ENCODE measurements at places on chromosomes 2 and 18.

GRCh38 chr2:12429779-12430406, 286.8 kb upstream of the TRIB2 start:
- peak; percentile 38 for DNase-seq

- DNase-seq: peak; percentile 88
Observed at GRCh38 chr2:188292348-188293239, 920 bp downstream of the GULP1 start.

DNA sequence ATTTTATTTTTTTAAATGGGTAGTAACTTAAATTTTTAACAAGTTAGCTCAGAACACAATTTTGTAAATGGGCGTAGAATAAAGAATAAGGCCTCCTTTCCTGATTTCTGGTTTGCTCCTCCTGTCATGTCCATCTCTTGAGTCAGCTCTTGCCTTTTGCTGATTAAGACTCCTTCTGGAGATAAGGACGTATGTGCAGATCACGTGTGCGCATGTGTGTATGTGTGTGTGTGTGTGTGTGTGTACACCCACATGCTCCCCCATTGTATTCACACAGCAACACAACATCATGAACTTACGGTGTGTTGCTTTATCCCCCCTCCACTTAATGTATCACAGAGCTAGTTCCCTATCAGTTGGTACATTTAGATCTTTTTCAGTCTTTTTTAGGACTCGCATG, 182.9 kb downstream of the PRKCE start:
- DNase-seq: no peak

GRCh38 chr2:119606674-119607073, 62.4 kb downstream of the CFAP221 start:
- DNase-seq: no peak

- no peak for DNase-seq
Observed at GRCh38 chr18:3172097-3172496, 47.7 kb downstream of the MYOM1 start.

GRCh38 chr2:217271813-217272212, 411.9 kb upstream of the TNP1 start:
- no peak for DNase-seq

DNA sequence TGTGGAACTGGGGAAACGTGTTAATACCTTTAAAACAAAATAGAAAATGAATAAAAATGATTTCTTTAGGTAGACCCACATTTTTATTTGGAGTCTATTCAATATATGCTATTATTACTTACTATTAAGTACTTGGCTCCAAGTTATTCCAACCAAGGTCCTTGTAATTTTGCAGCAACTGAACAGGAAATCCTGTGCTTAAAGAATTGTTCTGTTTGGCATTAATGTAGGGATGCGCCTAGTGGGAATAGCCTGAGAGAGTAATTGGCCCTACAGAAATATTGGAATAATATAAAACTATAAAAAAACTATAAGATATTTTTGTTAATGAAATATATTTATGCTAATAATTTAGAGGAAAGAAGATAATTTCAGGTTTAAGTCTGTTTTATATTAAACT, 22.9 kb upstream of the ZSWIM2 start:
- DNase-seq: no peak

- DNase-seq: no peak
Observed at GRCh38 chr2:238979636-238980035, 131.8 kb downstream of the TWIST2 start.

GRCh38 chr2:207772081-207772843, 2.6 kb upstream of the FZD5 start:
- DNase-seq: peak; percentile 52

DNA sequence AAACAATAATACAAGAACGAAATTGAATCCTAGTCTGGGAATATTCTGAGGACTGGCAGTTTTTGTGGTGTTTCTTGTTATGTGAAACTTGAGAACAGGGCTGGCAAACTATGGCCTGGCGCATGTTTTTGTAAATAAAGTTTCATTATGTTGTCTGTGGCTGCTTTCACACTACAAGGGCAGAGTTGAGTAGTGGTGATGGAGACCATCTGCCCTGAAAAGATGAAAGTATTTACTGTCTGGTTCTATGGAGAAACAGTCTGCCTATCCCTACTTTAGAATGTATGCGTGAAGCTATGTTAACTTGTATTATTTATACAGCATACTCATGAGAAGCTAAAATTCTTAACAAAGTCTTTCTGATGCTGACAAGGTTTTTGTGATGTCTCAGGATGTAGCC, 351.9 kb downstream of the LRRTM1 start:
- no peak for DNase-seq

DNA sequence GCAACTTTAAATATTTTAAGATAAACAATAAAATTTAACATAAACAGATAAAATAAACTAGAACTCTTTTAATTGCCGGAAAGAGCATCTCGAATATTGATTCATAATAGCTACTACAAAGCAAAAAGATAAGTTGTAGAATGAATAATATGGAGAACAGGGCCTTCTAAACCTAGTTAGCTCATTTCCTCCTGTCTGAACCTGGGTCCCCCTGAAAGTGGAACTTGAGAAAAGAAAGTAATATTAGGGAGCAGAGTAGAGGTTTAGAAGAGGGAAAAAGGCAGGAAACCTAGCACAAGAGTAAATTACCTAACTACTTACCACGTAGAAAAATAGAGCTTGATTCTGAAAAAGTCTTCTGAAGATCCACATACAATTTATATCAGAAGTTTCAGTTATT, 80.7 kb upstream of the NETO1 start:
- no peak for DNase-seq

DNA sequence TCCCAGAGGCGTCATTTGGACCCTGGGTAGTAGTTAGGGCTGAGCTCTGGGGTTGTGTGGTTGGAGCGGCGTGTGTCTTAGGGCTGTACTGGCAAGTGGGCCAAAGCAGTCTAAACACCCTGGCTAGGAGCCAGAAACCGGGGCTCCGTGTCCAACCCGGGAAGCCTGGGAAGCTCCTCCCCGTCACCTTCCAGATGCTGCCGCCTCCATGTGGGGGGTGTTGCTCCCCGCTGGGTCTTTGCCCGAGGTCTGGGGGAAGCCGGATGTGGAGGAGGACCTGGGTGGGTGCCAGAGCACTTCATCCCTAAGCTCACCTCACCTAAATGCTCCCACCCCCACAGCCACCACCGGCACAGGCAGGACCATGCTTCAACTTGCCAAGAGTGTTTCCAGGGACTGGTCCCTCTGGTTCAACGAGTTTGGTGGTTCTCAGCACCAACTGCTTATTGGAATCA, 25.4 kb downstream of the TET3 start:
- peak; percentile 41 for DNase-seq

DNA sequence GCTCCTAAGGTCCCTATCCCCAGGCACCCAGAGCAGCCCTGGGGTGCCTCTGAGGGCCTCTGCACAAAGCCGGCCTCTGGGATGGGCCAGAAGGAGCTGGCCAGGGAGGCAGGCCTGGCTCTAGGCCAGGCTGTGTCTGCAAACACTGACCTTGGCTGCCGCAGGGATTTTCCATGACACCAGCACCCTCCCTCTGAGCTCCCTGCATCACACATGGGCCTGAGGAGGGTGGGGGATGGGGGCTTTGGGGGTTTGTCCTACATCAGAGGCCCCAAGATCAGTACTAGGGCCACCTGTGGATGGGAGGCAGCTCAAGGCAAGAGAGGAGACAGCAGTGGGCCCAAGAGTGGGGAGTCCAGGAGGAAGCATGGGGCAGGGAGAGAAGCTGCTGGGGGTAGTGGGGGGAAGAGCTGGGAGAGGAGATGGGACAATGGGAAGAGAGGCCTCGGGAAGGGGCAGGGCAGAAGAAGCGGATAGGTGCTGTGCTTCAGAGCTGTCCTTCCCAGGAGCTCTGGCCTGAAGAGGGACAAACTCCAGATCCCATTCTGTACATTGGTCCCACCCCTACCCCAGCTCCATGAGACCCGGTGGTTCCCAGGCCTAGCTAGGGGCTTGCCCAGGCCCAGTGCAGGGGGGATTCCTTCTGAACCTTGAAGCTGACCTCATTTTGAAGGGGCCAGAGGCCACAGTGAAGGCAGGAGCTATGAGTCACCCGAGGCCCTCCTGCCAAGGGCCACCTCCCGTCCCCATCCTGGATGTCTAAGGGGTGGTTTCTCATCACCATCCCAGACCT, 28.0 kb downstream of the KCNK3 start:
- peak; percentile 96 for DNase-seq
